Stimulated activated CD8-positive, alpha-beta memory T cell treated with anti-CD3 and anti-CD28 coated beads, Interleukin-4, amount 100 ng/mL, for 1 hour (primary cell): ENCODE measurements at places on chromosomes 12 and 14.

GRCh38 chr14:25246751-25247150, 196.8 kb upstream of the STXBP6 start:
- no peak for DNase-seq

GRCh38 chr12:115761784-115762183, 515.7 kb downstream of the MED13L start:
- no peak for DNase-seq

DNA sequence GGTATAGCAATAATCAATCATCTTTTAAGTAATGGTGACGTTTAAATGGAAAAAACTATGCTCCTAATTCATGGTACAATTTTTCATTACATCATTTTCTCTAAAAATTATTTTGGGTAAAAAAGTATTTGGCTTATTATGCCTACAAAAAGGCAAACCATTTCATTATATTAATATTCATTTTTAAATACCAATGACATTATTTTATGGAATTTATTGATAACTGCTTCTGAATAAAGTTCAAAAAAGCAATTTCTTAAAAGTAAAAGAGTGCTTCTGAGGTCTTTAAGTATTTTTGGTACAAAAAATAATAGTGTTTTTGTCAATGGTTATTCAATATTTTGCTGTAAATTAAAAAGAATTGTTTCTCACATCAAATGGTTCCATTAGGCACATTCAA, 12.2 kb downstream of the SLC38A2 start:
- DNase-seq = no peak

GRCh38 chr14:61662437-61663311, 32.6 kb upstream of the HIF1A start:
- no peak for DNase-seq

DNA sequence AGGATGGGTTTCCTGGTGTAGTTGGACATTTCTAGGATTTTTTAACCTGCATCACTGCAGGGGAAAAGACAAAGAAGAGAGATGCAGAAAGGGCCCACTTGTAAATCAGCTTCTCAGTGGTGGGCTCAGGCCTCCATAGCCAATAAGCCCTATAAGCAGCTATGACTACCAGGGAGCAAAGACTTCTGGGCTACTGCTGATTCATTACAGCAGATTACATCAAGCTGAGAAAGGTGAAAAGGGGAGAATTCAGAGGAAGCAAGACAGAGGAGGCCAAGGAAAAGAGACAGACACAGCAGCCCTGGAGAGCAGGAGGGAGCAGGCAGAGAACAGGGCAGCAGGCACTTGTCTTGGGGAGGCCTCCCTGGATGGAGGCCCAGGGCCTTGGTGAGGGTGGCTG, 95.2 kb downstream of the KCNA5 start:
- DNase-seq = no peak

GRCh38 chr12:117294189-117294603, 67.2 kb downstream of the NOS1 start:
- DNase-seq = no peak

- no peak for DNase-seq
These were observed 22.1 kb upstream of the E2F7 start for GRCh38 chr12:77087427-77087826.

GRCh38 chr14:36238666-36239363, 62.3 kb upstream of the PTCSC3 start:
- no peak for DNase-seq

- no peak for DNase-seq
These were observed 64.8 kb upstream of the PTGR2 start for GRCh38 chr14:73786636-73787485.

- no peak for DNase-seq
These were observed 79.6 kb downstream of the OTX2 start for GRCh38 chr14:56730538-56731145.

DNA sequence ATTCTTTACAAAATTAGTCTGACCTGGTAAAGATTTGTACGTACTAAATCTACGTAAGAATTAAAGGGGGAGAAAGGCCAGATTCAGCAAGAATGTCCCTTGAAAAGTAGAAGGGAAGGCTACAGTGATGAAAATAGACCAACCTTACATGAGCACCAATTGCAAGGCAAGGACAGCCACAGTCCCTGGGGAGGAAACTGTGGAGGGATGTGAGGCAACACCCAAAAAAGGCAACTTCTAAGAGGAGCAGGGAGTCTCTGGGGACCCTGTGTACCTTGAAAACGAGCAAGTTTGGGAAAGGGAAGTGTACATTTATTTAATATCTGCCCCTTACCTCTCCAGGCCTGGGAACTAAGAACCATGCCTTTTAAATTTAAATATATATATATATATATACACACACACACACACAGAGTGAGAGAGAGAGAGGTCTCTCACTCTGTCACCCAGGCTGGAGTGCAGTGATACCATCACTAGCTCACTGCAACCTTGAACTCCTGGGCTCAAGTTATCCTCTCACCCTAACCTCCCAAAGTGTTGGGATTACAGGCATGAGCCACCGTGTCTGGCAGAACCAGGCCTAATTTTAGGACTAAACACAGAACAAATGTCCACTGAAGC, 56.4 kb downstream of the TMCC3 start:
- no peak for DNase-seq

DNA sequence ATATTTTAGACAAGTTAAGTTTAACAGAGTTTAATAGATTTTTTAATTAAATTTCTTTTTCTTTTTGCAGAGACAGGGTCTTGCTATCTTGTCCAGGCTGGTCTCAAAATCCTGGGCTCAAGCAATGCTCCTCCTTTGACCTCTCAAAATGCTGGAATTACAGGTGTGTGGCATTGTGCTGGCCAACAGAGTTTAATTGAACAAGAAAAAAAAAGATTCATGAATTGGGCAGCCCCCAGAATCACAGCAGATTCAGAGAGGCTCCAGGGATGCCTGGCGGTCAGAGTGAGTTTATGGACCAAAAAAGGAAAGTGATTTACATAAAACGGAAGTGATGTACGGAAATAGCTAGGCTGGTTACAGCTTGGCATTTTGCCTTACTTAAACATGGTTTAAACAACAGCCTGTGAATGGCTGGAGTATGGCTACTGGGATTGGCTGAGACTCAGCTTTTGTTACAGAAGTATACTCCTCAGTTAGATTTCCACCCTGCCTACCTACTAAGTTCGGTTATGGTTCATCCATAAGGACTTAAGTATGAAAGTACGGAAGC, 14.5 kb upstream of the TESPA1 start:
- no peak for DNase-seq

DNA sequence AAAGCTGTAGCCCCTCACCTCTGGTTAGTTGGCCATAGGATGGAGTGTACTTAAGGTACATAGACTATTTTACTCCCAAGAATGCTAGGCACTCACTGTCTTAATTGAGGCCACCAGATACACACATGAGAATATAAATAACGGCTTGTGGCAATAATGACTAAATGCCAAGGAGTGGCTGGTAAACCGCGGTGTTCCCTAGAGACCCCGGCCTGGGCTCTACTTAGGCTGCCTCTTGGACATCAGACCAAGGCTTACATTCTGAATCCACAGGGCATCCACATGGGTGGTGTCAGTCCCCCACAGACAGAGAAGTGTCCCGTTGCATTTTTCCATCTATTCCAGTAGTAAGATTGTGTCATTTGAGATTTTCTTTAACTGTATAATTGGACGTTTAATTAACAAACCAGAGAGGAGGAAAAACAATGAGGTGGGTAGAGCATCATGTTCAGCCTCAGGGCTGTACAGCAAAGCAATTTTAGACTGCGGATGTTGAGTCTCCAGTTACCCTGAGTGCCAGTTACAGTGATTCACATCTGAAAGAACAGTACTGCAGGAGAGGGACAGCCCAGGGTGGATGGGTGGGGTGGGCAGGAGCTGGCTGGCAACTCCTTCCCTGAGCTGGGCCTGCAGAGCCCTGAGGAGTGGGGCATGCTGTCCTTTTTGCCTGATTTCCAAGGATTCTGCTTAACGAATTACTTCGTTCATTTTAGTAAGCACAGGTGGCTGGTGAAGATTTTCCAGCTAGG, 20.5 kb downstream of the CKB start:
- DNase-seq = no peak

DNA sequence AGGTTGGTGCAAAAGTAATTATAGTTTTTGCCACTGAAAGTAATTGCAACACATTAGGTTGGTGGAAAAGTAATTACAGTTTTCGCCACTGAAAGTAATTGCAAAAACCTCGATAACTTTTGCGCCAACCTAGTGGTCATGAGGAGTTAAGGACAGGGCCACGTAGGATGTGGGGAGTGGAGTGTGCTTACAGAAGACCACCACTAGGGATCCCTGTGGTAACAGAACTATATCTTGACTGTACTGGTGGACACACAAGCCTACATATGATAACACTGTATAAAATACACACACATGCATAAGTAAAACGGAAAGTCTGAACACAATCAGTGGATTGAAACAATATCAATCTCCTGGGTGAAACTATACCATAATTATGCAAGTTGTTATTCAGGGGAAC, 187.4 kb upstream of the ABCD2 start:
- DNase-seq = no peak

- no peak for DNase-seq
These were observed 74.0 kb downstream of the PLEKHG3 start for GRCh38 chr14:64778104-64778754.

GRCh38 chr12:47084172-47084571, 4.4 kb upstream of the AMIGO2 start:
- no peak for DNase-seq

DNA sequence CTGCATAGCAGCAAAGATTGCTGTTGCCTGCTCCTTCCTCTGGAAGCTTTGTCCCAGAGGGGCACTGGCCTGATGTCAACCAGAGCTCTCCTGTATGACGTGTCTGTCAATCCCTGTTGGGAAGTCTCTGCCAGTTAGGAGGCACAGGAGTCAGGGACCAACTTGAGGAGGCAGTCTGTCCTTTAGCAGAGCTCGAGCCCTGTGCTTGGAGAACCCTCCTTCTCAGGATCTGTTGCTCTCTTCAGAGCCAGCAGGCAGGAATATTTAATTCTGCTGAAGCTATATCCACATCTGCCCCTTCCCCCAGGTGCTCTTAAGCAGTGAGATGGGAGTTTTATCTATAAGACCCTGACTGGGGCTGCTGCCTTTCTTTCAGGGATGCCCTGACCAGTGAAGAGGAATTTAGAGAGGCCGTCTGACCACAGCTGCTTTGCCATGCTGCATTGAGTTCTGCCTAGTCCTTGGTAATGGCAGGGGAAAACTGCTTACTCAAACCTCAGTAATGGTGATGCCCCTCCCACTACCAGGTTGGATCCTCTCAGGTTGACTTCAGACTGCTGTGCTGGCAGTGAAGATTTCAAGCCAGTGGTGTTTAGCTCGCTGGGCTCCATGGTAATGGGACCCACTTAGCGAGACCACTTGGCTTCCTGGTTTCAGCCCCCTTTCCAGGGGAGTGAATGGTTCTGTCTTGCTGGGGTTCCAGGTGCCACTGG, 218.6 kb upstream of the SLC38A2 start:
- DNase-seq = no peak

DNA sequence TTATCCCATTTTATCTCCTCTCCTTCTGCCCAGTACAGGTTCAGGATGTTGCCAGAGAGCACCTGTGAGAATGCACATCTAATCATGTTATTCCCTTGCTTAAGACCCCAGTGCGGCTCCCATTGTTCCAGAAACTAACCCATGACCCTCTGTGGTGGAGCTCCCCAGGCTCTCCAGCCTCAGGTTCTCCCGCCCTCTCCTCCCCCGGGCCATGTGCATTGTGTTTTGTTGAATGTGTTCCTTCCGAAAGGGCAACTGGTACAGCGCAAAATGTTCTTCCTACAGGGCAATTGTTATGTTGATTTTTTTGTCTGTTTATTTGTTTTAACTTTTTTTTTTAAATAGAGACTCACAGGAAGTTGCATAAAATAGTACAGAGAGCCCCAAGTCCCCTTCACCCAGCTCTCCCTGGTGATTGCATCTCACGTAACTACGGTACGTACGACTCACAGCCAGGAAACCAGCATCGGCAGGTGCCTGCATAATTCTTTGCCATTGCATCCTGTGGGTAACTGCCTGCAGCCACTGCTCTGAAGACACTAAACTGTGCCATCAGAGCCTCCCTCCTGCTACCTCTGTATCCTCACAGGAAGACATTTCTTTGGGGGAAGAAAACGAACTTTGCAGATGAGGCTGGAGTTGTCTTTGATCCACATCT, 31.2 kb downstream of the TMEM132C start:
- DNase-seq = no peak

GRCh38 chr14:33879684-33880286, 71.1 kb downstream of the EGLN3 start:
- DNase-seq = no peak

DNA sequence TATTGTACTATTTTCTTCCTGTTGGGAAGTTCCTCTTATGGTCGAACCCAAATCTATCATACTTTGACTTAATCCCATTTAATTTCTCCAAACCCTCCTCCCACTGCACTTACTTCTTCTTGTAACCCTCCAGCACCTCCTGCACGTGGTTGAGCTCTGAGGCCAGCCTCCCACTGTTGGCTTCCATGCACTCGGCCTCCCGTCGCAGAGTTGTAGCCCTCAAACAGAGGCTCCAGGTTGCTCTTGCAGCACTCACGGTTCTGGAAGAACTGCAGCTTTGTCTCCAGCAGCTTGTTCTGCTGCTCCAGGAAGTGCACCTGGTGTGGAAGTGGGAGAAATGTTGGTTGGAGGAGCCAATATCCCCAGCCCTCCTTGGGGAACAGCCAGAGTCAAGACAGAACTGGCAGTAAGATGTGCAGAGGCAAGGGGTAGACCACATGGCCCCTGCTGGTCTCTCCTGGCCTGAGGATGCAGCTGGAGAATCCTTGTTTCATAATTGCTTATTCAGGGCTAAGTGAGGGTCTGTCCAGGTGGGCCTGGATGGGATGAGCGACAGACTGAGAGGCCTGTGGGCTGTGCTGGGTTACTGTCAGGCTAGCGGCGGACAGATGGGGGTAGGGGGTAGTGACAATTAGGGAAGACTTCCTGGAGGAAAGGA, 18.4 kb upstream of the KRT86 start:
- DNase-seq = no peak

- no peak for DNase-seq
These were observed 3.0 kb upstream of the TESC start for GRCh38 chr12:117101953-117102799.

DNA sequence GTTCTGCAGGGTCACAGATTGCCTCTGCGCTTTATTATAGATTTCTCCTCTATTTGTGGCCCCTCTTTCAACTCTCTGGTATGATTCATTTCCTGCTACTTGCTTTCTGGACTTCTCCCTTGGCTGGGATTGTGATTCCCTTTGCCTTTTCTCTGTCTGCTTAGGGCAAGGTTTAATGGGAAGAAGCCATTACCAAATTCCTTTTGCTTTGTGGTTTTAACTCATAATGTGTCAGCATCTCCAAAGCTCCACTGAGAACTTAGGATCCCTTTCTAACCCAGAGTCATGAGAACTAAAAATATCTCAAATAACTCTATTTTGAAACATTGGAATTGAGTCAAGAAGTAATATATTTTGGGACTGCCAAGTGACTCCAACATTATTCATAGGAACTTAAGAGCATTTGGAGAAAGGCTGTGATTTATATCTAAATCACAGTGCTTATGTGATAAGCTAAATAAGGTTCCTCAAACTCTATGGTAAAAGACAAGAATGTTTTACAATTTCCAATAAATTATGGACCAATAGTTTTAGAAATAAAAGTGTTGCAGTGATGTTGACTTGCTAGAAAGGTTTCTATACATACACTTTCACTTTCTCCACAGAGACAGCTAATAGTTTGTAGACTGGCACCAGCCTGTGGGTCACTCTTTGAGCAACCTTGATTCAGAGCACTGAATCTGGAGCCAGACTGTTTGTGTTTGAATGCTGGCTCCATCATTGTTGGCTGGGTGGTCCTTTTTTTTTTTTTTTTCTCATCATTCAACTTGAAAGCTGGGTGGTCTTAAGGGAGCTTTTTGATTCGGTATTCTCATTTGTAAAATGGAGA, 93.9 kb downstream of the DACT1 start:
- DNase-seq = no peak

- no peak for DNase-seq
These were observed 117.8 kb downstream of the TTC7B start for GRCh38 chr14:90698379-90698869.
